ENCODE measurements at places on chromosomes 5 and 9.

GRCh38 chr9:130217838-130218237 is 45.6 kb downstream of the NCS1 start:
- no peak for DNase-seq

DNA sequence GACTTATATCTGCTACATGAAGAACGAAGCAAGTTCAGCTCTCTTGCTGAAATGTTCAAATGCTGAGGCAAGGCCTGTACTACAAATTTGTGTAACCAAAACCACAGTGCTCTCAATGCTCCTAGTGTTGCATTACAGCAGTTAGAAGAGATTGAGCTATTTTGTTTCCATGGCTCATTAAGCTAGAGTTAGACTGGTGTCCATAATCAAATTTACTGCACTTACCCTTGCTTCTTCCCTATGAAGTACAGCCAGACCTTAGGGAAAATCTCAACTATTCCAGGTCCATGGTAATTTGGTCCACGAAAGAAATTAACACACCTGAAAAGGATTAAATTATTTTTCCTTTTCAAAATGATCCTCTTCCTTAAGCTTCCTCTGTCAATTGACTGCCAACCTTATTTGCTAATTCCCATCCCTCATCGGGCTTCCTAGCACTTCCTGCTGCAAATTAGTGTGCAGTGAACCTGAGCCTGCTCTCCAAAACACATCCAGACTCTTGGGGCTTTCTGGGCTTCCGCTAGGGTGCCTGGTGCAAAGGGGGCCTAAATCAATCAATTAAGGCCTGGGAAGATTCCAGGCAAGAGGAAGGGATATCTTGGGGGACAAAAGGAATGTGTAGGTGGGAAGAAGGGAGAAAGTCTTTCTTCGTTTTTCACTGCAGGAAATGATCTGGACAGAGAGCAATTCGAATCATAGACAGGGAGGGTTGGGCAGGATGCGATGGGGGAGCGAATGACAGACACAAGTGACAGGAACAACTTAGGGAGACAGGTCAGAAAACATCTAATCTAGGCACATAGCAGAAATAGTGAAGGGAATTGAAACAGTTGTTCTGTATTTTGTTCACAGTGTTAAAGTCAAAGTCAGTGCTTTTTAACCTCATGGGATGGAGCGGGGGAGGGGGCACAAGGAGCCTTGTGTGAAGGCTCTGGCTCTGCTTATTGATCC is 542.4 kb downstream of the RAB3C start:
- DNase-seq = no peak

DNA sequence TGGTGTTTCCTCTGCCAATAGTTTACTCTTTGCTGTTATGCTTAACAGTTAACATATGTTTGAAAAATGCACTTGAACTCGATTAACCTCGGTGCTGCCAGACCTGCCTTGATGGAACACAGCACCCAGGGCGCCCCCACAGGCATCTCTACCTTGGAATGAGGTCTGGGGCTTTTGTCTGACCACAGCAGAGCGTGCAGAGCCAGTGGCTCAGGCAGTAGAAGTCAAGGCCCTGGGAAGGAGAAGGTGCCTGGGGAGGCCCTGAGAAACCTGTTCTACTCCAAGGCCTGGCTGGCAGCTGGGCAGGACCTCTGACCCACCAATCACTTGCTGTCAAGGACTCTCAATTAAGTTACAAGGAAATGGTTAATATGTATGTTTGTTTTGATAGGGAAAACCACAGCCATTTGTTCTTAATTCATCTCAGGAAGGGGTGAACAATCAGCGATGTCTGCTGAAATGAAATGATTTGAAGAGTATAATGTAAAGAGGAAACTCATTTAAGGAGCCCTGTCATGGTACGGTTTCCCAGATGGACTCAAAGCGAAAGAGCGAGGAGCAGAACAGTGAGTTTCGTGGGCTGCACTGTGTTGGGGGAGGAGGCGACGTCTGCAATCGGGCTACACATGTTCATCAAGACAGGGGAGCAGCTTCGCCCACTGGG is 21.9 kb downstream of the MACROH2A1 start:
- no peak for DNase-seq

DNA sequence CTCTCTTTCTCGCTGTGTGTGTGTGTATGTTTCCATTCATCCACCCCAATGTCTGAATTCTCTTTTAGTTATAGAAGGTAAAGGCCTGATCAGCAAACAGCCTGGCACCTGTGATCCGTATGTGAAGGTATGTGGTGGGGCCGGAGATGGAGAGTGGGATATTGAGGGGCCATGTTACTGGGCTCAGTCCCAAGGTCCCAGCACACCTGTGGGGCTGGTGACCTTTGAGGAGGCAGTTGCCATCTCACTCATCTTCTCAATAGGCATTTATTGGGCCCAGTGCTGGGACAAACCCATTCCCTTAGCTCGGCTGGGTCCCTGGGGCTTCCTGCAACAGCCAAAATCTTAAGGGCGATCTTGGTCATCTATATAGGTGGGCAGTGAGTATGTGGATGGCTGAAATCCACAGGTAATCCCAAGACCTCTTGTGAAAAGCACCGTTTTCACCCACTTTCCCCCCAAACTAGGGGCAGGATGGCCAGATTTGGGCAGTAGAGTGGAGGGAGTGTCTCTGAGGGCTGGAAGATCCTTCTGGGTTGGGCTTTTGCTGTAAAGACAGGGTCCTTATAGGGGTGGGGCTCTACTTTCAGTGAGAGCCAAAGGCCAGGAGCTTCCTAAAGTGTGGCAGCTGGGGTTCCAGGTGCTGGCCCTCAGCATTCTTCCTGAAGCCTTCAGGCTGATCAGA is 19.6 kb downstream of the RGS3 start:
- DNase-seq = no peak

GRCh38 chr9:104984948-104985347 is 57.0 kb upstream of the ABCA1 start:
- no peak for DNase-seq

- DNase-seq = no peak
These were observed 49.0 kb downstream of the C5orf15 start for GRCh38 chr5:133919148-133920136.

DNA sequence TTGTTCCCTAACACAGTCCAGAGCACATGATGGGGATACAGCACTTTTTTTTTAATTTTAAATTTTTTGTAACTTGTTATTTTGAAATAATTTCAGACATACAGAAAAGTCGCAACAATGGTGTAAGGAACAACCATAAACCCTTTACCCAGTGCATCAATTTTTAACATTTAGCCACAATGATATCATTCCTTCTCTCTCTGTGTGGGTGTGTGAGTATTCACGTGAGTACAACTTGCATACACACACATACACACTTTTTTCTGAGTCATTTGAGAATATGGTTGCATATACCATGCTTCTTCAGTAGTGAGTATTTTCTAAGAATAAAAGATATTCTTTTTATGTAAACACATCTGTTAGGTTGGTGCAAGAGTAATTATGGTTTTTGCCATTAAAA is 135.2 kb downstream of the ARHGAP26 start:
- DNase-seq = no peak

GRCh38 chr9:99873943-99874584 is 32.4 kb upstream of the STX17 start:
- DNase-seq = no peak

Data from AML-193 (cell line).